ENCODE measurements at places on chromosomes 12 and 14.

- DNase-seq = no peak
Measured at GRCh38 chr14:89720076-89720687, 234.3 kb downstream of the EFCAB11 start.

- no peak for DNase-seq
Measured at GRCh38 chr12:127389923-127390322, 877.0 kb upstream of the TMEM132C start.

GRCh38 chr12:16347391-16348298 lies at the start of gene MGST1:
TSS of gene MGST1 (plus strand) at chr12:16347645. CDS start at chr12:16354253, 6,608 bp downstream.
- no peak for DNase-seq

DNA sequence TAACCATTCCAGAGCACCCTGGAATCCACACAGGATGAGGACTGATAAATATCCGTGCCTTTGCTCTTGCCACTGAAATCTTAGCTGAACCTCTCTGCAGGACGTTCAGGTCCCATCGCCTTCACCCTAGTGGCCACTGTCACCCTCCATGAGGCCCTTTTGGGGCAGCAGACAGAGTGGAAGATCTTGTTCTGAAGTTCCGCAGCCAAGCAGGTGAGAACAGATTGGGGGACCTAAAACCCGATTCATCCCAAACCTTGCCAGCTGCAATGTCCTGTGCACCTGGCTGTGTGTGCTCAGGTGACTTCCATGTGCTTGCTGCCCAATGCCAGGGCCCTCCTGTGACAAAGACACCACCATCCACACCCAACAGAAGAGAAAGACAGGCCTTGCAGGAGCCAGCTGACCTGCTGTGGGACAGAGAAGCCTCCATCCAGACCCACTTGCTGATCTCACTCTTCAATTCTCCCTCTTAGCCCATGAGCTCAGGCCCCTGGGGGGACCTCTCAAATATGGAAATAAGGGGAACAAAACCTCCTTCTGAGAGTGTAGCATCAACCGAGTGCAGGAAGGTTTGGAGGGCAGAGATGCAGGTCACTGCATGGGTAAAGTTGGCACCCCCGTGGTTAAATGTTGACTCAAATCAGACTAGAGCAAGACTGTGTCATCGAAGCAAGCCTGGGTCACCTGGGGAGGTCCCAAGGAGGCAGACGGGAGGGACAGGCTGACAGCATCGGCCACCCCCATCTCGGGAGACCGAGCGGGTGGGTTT lies 308.7 kb upstream of the DIO3 start:
- DNase-seq = no peak

- DNase-seq = no peak
Measured at GRCh38 chr14:99035268-99035667, 236.7 kb downstream of the BCL11B start.

DNA sequence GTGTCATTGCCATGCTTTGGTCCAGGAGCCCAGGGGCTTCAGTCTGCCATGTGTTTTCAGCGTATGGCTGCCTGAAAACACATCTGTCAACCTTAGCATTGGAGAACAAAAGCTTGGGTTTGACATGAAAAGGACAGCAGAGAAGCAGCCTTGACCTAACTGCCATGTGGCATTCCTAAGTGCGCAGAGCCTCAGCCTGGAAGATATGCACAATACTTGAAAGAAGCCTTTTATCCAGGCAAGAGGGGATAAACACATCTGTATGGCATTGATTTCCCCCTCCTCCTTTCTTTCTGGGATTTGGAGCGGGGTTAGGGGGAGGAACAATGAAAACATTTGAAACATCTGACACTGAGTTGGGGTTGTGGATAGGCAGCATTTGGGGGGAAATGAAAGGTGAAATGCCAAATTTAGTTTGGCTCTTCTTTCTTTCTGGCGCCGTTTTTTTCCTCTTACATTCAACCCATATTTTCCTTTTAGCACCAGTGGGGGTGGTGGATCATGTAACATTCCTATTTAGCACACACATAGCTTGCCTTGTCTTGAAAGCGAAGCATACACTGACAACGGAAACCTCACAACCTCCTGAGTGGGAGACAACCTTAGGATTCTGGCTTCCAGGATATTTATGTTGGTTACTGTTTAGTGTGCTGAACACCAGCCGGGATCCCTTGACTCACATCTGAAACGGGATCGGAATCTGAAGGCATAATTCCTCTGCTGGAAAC lies 177.0 kb downstream of the C12orf75 start:
- no peak for DNase-seq

DNA sequence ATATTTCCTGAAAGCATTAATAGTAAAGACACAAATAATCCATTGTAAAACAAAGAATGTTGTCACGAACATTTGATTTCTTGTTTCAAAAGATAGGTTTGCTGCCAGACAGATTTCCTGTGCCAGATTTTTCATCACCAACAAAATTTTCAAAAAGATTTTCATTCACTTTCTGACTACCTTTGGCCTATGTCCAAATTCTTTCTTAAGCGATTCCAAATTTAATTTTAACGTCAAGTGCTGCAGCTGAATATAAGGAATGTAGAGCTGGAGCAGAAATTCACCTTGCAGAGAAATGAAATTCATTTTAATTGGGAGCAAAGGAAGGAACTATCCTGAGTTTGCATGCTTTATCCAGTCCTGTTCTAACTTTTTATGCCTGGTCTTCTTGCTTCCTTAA lies 277.4 kb downstream of the CCER1 start:
- DNase-seq = no peak

DNA sequence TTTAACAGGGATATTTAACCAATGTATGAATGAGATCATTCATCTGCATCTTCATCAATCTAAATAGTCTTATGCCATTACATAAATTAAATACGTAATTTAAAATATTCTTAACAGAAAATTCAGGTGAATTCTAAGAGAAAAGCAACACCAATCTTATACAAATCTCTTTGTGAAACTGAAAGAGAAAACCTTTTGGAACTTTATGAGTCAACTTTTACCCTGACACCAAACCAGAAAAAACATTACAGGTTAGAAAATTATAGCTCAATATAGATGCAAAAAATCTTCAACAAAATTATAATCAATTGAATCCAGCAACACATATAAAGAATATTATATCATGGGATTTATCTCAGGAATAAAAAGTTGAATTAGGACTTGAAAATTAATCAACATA lies 3.4 kb downstream of the GLIPR1L1 start:
- DNase-seq = no peak

DNA sequence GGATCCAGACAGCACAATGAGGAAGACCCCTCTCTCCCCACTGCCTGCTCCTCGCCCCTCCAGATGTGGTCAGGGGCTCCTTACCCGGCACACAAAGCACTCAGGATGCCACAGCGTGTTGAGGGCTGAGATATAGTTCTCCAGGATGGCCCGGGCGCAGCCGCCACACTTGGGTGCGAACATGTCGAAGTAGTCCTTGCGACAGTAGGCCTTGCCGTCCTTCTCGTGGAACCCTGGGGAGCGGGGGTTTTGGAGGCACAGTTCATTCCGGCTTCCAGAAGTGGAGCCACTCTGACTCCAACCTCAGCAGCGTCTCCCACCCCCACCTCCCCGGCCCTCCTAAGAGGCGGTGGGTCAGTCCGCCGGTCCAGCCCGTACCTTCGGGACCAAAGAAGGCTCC lies 12.8 kb upstream of the RPLP0 start:
- no peak for DNase-seq

GRCh38 chr14:69274321-69274720 lies 14.4 kb downstream of the GALNT16 start:
- no peak for DNase-seq

- no peak for DNase-seq
Measured at GRCh38 chr12:79591988-79592387, 98.8 kb downstream of the PAWR start.

- no peak for DNase-seq
Measured at GRCh38 chr12:110012137-110012536, 12.9 kb downstream of the ANKRD13A start.

DNA sequence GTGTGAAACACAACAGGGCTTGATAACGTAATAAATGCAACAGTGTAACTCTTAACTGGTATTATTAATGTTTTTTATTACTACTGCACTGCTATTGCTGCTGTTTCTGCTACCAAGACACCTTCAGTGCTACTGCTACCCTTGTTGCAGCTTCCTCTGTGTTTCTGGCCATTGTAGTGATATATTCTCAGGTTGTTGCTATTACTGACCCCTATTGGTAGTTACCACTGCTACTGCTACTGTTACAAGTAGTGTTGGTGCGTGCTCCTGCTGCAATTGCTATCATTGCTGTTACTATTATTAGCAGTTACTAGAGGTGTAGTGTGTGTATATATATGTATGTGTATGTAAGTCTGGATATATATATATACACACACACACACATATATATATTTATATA lies 87.2 kb upstream of the PTPRB start:
- no peak for DNase-seq

DNA sequence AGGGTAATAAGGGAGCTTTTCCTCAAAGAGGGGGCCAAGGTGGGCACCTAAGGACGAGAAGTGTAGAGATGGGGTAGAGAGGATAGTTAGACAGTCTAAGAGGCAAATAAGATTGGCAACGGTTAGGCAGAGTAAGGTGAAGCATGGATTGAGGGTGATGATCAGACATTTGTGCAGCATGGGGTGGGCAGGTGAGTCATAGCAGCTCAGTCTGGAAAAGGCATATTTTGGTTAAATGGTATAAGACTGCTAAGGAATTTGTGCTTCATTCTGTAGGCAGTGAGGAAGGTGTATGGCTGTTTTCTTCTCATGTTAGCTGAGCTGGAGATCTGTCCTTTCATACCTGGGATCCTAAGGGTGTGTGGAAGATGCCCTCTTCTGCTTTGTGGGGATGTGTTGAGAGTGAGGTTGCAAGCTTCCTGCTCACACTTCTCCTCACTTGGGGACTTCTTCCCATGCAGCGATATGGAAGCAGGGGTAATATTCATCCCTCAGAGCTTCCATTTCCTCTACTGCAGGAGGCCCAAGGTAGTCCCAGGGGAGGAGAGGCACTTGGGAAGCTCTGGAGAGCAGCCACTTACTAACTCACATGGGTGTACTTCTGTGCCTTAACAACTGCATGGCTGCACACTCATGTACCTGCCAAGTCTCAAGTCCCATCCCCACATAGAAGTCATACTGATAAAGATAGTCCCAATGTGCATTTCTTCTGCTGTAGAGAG lies 28.9 kb downstream of the GSG1 start:
- DNase-seq = no peak

GRCh38 chr12:11618046-11618445 lies 31.4 kb upstream of the ETV6 start:
- DNase-seq = no peak

GRCh38 chr12:32516230-32516629 lies 116.9 kb downstream of the FGD4 start:
- DNase-seq = no peak

DNA sequence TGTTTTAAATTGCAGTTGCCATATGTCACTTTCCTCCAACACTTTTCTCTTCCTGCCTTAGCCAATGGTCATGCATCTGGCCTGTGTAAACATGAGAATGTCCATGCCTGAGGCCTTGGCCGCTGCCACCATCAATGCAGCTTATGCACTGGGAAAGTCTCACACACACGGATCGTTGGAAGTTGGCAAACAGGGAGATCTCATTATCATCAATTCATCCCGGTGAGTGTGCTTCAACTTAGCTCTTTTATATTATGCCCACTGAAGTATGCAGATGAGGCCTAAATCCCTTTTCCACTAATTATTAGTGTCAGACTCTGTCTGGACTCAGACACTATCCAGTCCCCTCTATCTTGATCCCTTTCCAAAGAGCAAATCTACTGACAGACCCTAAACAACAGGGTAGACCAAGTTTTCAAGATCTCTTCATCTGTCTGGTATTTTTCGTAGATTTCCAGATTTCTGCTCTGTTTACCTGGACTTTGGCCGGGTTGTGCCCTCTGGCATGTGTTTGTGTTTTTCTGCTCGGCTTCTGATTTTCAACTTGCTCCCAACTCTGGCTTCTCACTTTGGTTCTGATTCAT lies 23.2 kb downstream of the AMDHD1 start:
- DNase-seq = no peak

- DNase-seq = no peak
Measured at GRCh38 chr12:109598428-109598854, 24.8 kb downstream of the MVK start.

DNA sequence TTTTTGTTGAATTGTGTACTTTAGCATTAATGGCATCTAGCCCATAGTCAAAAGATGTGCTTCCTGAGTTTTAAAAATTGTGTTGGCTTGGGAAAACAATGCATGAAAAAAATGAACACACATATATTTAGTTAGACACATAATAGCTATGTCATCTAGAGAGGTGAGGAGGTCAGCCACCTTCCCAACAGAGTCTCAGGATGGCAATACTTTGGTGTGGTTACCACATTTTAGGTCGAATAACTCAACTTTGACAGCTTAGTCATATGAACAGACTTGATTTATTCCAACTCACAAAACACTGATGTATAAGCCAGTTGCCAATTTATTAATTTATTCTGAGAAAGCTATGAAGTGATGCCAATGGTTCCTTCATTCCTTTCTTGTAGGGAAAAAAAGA lies 114.0 kb downstream of the ETNK1 start:
- DNase-seq = no peak

- no peak for DNase-seq
Measured at GRCh38 chr12:129839679-129840078, 64.1 kb downstream of the TMEM132D start.

Measured in GM18507 (cell line).